ENCODE measurements at places on chromosomes 5 and 9.

GRCh38 chr9:121640491-121641223, 10.8 kb upstream of the DAB2IP start:
- DNase-seq: peak; percentile 11

DNA sequence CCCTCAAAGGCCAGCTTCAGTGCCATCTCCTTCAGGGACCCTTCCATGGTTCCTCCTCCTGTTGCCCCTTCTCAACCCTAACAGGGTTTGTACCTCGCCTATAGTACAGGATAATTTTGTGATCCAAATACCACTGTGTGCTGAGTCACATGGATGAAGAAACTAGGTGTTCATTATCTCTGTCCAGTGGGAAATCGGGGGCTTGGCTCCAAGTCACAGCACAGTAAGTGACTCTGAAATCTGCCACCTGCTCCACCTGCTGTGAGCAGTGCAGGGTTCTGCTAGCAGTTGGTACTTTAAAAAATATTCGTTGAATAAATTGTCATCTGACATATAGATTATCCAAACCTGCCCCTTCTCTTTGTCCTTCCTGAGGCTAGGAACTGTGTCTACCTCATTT, 123.2 kb upstream of the OTULINL start:
- no peak for DNase-seq

DNA sequence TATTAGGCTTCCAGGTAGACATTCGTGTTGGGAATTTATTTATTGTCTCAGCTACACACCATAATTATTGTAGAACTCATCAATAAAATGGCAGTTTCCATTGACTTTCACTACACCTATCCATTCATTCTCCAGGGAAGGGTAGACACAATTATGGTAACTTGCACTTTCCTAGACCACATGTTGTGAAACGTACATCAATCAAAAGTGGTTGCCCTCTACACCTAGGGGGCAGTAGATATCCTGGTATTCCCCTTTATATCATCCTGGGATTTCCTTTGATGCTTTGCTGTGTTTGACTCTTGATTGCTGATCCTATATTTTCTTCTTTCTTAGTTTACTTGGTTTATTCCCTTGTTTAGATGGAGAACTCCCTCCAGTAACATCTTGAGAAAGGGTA, 47.9 kb downstream of the ADGRV1 start:
- peak; percentile 35 for DNase-seq

- no peak for DNase-seq
These were observed 282.1 kb upstream of the TMEM161B start for GRCh38 chr5:88550736-88551135.

GRCh38 chr5:96024683-96025475, 63.2 kb upstream of the ELL2 start:
- DNase-seq: no peak

DNA sequence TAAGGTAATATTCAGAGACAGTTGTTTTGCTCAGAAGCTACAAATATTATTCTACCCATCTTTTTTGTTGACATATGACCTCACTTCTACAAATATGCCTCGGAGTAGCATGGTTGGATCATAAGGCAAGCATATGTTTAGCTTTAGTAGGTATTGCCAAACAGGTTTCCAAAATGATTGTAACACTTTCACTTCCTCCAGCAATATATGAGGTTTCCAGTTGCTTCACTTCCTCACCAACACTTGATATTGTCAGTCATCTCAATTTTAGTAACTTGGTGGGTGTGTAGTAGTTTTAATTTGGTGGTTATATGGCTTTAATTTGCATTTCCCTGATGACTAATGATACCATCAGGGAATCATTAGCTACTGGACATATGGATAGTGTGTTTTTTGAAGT, 46.7 kb downstream of the TNFSF8 start:
- peak; percentile 44 for DNase-seq

GRCh38 chr5:158303275-158303674, 444.3 kb upstream of the CLINT1 start:
- DNase-seq: no peak

GRCh38 chr5:15555176-15555575, 55.2 kb downstream of the FBXL7 start:
- no peak for DNase-seq

GRCh38 chr5:41683181-41683580, 172.8 kb upstream of the PLCXD3 start:
- DNase-seq: no peak

DNA sequence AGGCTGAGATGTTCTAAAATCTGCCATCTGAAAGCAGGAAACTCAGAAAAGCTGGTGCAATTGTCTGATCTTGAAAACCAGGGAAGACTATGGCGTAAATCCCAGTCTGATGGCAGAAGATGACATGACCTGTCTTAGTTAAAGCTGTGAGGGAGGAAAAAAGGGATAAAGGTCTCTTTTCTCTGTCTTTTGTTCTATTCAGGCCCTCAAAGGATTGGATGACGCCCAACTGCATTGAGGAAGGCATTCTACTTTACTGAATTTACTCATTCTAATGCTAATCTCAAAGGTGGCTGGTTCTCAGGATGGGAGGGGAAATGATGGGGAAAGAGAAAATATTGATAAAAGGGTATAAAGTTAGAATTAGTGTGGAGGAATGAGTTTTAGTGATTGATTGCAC, 312.8 kb upstream of the CTNND2 start:
- no peak for DNase-seq

GRCh38 chr9:134304690-134305089, 21.6 kb upstream of the RXRA start:
- DNase-seq: no peak

- no peak for DNase-seq
These were observed 355.9 kb upstream of the TLE4 start for GRCh38 chr9:79215821-79216220.

GRCh38 chr9:6757132-6757455, 679 bp upstream of the KDM4C start:
- DNase-seq: peak; percentile 90

DNA sequence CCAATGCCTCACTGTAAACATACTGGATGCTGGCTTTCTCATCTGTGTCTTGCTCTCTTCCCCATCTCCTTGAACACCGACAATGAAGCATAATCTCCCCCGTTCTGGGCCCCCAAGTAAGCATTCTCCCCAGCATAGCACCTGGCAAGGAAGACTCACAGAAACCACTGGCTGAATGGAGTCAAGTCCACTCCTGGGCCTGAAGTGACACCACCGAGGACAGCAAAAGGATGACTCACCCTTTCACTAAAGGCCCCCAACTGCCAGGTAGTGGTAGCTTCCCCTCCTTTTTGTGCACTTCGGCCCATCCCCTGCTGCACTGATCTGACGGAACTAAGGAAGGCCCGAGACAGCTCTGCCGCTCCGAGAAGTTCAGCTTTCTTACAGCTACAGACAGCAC, 9.4 kb downstream of the VDAC1 start:
- no peak for DNase-seq

- DNase-seq: peak; percentile 47
These were observed 7.5 kb upstream of the PFDN1 start for GRCh38 chr5:140310434-140310833.

DNA sequence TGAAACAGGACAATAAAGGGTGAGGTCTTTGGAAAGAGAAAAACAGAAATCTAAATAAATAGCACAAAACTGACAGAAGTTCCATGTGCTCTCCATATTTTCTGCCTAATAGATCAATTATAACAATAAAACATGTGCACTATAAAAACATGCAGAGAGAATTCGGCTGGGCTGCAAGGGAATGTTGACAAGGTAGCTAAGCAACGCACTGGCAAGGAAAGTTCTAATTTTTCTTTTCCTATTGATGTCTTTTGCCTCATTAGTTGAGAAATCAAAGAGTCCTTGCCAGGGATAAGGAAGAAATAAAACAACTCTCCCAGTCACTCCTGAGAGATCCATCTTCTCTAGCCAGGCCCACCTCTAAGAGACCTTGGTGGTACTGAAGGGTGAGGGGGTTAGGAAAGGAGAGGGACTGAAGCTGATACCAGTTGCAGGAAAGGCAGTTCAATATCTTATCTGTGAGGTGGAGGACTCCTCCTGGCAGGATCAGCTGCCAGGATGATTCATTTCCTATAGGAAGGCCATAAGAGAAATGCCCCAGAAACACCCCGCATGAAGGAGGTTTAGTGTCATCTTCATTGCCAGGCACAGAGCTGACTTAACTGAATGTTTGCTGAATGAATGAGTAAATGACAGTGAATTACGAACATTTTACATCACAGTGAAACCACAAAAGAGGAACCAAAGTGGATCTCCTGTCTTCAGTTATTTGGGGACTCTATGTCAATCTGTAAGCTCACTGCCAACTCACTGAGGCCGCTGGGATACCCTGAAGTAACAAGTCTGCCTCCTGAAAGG, 63.7 kb upstream of the IFNK start:
- peak; percentile 44 for DNase-seq

GRCh38 chr9:91040371-91041215, 239.0 kb downstream of the SYK start:
- DNase-seq: no peak

DNA sequence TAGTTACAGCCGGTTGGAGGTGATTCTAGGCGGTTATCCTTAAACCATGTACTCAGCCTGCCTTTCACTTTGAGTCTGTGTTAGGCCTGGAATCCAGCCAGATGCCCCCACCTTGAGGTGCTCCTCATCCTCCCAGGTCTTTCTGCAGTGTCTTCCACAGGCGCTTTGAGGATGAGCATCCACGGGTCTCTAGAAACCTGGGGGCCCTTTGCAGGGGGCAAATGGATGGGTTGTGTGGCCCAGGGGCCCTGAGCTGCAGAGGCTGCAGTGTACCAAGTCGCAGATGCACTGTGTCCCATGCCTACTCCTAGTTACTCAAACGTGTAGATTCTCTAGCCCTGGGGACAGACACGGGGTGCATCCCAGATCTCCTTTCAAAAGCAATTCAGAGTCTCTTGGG, 242.1 kb upstream of the IRX1 start:
- DNase-seq: no peak

DNA sequence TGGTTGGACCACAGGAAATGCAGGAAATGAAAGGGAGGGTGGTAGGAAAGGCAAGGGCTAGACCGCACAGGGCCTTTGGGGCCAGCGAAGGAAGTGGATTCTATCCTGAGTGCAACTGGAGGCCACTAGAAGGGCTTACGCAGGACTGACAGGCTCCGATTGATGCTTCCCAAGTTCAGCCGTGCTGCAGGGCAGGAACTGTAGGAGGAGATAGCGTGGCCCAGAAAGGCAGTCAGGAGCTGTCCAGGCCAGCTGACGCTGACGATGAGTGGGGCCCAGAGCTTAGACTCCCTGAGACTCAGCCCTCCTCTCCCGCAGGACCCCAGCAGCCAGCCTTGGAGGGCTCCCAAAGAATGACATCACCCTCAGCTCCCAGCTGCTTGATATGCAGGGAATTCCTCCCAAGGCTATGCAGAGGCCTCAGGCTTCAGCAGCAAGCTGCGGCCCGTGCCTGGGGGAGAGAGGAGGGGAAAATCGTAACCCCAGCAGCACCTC, 48.8 kb downstream of the KCNIP1 start:
- DNase-seq: no peak

- DNase-seq: no peak
These were observed 93.5 kb downstream of the MAST4 start for GRCh38 chr5:66689522-66690220.

GRCh38 chr9:116629634-116630033, 57.5 kb upstream of the TRIM32 start:
- DNase-seq: no peak

- peak; percentile 51 for DNase-seq
These were observed 701 bp downstream of the PARP8 start for GRCh38 chr5:50667023-50667652.

GRCh38 chr5:123871373-123871772, 359.4 kb downstream of the CSNK1G3 start:
- no peak for DNase-seq

GRCh38 chr9:120792898-120793765, at the start of gene FBXW2:
FBXW2 (minus strand) TSS chr9:120793416; CDS start chr9:120788258, 5,158 bp downstream.
- DNase-seq: peak; percentile 87

GRCh38 chr5:34959323-34959722, 30.0 kb downstream of the DNAJC21 start:
- peak; percentile 23 for DNase-seq

DNA sequence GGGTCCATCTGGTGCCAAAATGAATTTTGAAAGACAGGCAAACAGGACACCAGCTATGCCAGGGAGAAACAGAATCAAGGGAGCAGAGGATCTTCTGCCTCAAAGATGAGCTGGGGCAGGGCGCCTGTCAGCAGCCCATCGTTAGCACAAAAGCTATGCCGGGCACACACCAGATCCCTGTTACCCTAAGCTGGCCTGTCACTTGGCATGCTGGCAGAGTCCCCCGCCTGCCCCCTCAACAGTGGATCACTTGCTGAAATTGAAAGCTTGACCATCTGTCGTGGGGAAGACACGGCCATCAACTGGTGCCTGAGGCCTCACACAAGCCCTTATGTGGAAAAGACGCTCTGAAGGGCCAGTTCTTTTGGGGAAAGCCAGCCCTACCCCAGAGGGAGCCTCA, 256.4 kb downstream of the EBF1 start:
- no peak for DNase-seq

GRCh38 chr5:7625740-7626139, 225.2 kb downstream of the CFAP90 start:
- no peak for DNase-seq

DNA sequence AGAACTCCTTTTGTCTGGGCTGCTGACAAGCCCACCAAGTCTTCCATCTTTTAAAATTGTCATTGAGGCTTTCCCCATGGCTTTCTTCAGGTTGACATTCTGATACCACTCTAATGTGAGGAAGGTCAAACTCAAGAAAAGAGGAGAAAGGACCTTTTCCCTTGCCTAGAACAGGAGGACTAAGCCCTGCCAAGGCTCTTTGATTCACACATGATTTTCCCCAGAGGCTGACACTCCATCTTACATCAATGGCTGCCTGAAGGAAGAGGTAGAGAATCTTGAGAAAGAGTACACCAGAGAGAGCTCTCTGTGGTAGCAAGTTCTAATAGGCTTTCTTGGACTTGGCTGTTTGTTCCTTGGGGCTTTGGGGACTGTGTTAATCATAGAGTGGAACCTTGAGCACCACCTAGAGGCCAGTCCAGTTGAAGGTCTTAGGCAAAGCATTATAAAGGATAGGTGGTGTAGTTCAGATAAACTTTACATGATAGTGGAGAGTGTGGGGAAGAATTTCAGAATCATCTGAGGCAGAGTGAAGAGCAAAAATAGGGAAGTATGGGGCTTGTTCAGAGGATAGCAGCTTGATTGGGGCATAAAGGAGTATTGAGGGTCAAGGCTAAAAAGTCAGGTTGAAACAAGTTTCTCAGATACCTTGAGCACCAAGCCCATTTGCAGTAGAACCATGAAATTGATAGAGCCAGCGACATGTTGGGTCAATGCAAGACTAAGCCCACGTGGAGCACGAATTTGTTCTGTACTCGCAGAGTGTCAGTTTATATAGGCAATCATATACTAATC, 36.7 kb downstream of the NDFIP1 start:
- DNase-seq: peak; percentile 88

- no peak for DNase-seq
These were observed 2.6 kb downstream of the EXOC3 start for GRCh38 chr5:445591-445990.

DNA sequence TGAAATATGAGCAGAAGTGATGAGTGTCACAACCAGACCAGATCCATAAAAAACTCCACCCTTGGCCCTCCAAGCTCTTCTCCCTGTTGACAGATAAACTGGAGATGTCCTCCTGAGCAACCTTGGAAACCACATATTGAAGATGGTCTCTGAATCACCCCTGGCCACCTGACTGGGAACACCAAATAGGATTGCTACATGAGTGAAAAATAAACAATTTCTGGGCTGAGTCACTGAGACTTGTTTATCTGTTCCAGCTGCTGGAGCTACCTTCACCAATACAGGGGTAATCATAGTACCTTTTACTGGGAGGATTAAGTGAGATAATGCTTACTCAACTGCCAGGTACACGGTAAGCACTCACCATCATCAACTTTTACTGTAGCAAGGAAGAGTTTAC, 53.3 kb downstream of the PCA3 start:
- DNase-seq: no peak
